Activated B cell treated with CpG ODN at 0.5 μM for 24 hours (primary cell): ENCODE measurements at places on chromosomes 5 and 9. TPM values are rescaled to one million over a fixed set of nuclear protein-coding genes. Genes with fewer than 3 reads are reported as not detected.

The FUT7 gene
- 3.9 and 5.0 TPM in 2 replicates for total RNA-seq

- H3K4me3 ChIP-seq = no peak overlapping the region
- peaks cover 12% of the 10 kb centered on the region for H3K4me1 ChIP-seq
- peak overlapping the region; percentile 46 for H3K27ac ChIP-seq
- peaks cover 94% of the 10 kb centered on the region for H3K36me3 ChIP-seq
Measured at GRCh38 chr9:131610231-131610761, 65.0 kb downstream of the PRRT1B start.

The SLC4A9 gene
- total RNA-seq = not detected in 2 replicates

The ARL10 gene
- 10.9 and 14.3 TPM in 2 replicates for total RNA-seq

The FBP2 gene
- not detected in 2 replicates for total RNA-seq

The CRB2 gene
- 1.0 and 1.2 TPM in 2 replicates for total RNA-seq

DNA sequence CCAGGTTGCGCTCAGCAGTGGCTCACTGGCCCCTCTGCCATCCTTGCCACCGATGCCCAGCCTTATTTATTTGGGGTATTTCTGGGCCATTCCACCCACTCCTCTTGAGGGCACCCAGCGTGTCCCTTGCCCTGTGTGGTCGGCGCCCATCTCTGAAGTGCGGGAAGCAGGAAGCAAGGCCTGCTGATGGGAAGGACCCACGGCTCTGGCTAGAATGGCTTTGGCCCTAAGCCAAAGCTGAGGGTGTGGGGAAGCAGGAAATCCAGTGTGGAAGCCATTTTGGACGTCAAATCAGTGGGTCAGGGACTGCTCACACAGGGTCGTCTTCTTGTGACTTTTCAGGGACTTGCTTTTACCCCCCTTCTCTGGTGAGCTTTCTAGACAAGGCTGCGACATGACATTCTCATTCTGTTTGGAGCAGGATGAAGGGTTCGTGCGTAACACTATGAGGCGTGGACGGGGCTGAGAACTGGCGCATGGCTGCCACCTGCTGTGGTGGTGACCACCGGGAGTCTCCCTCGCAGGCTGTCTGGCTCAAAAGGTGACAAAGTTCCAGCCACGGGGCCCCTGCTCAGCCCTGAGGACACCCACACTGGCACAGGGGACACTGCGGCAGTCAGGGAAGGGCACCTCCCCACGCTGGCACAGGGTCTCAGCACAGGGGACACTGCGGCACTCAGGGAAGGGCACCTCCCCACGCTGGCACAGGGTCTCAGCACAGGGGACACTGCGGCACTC lies 50.7 kb upstream of the NKD2 start:
- H3K27me3 ChIP-seq = peaks cover 34% of the 10 kb centered on the region
- no peaks in the 10 kb centered on the region for H3K36me3 ChIP-seq
- H3K4me1 ChIP-seq = no peaks in the 10 kb centered on the region
- H3K27ac ChIP-seq = no peak overlapping the region
- H3K4me3 ChIP-seq = no peak overlapping the region

The ABHD17B gene
- total RNA-seq = 17.0 and 18.6 TPM in 2 replicates

DNA sequence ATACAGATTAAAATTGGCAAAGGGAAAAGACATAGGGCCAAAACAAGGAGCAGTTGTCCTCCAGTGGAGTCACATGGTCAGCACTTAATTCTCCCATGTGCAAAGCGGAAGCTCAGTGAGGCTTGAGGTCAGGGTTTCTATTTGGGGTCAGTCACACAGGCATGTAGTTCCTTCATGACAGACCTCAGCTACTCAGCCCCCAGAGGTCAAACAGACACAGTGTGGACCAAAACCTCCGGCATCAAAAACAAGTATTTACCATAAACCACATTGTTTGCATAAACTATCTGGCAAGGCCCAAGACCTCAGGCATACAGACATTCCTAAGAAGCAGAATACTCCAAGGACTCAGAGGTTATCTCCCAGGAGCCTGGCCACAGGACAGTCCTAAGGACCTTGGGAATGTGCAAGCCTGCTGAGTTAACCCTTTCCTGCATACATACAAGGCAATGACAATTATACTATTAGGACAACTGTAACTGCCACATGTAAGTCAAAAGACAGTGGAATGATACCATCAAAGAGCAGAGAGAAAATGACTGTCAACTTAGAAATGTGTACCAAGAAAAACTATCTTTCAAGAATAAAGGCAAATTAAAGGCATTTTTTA lies 28.7 kb upstream of the FNIP1 start:
- peaks cover 2% of the 10 kb centered on the region for H3K27me3 ChIP-seq
- no peak overlapping the region for H3K4me3 ChIP-seq
- no peak for DNase-seq
- H3K27ac ChIP-seq = no peak overlapping the region

The CCL27 gene
- total RNA-seq = not detected in 2 replicates

DNA sequence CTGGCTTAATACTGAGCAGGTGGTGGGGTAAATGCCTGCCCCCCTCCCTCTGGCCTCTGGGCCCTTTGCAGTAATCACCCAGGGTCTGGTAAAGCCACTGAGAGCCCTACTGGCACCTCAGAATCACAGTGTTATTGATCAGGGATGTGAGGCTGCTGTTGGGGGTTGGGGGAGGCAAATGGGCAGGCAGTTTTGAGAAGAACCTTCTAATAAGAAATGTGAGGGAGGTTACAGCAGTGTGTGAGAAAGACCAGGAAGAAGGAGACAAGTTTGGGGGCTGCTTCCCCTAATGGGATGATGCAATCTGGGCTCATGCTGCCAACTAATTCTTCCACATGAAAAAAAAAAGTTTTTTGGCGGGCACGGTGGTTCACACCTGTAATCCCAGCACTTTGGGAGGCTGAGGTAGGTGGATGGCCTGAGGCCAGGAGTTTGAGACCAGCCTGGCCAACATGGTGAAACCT lies 3.1 kb upstream of the B4GALT7 start:
- peaks cover 39% of the 10 kb centered on the region for H3K4me1 ChIP-seq
- no peak for DNase-seq
- peaks cover 44% of the 10 kb centered on the region for H3K36me3 ChIP-seq
- H3K4me3 ChIP-seq = no peak overlapping the region
- no peak overlapping the region for H3K27ac ChIP-seq

The PKD2L2 gene
- total RNA-seq = not detected in 2 replicates

- H3K4me3 ChIP-seq = no peak overlapping the region
- DNase-seq = no peak
- H3K27ac ChIP-seq = no peak overlapping the region
- H3K4me1 ChIP-seq = peaks cover 20% of the 10 kb centered on the region
Measured at GRCh38 chr5:143231973-143232812, 171.3 kb downstream of the NR3C1 start.

- H3K4me1 ChIP-seq = no peaks in the 10 kb centered on the region
- H3K27me3 ChIP-seq = peaks cover 6% of the 10 kb centered on the region
- no peak overlapping the region for H3K4me3 ChIP-seq
- H3K27ac ChIP-seq = no peak overlapping the region
- no peaks in the 10 kb centered on the region for H3K36me3 ChIP-seq
- no peak for DNase-seq
Measured at GRCh38 chr5:76134646-76135045, 51.5 kb downstream of the SV2C start.

DNA sequence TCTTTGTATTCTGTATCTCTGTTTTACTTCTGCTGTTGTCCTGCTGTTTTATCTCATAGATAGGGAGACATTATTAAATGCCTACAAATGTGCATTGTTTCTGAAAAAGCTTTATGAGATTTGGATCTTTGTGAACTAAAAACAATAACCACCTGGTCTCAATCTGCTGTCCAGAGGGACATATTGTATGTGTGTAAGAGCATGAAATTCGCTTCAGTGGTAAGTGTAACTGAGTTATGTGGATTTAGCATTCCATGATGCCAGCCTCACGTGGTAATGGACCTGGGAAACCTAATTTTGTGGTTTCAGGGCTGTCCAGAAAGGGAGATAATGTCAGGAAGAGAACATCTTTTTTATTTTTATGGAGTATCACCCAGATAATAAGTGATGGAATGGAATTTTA lies 119.3 kb downstream of the GDNF start:
- peaks cover 3% of the 10 kb centered on the region for H3K4me1 ChIP-seq

- H3K4me1 ChIP-seq = no peaks in the 10 kb centered on the region
- H3K27me3 ChIP-seq = no peaks in the 10 kb centered on the region
- H3K36me3 ChIP-seq = no peaks in the 10 kb centered on the region
- H3K4me3 ChIP-seq = no peak overlapping the region
Measured at GRCh38 chr9:110918316-110919049, 119.8 kb downstream of the LPAR1 start.

DNA sequence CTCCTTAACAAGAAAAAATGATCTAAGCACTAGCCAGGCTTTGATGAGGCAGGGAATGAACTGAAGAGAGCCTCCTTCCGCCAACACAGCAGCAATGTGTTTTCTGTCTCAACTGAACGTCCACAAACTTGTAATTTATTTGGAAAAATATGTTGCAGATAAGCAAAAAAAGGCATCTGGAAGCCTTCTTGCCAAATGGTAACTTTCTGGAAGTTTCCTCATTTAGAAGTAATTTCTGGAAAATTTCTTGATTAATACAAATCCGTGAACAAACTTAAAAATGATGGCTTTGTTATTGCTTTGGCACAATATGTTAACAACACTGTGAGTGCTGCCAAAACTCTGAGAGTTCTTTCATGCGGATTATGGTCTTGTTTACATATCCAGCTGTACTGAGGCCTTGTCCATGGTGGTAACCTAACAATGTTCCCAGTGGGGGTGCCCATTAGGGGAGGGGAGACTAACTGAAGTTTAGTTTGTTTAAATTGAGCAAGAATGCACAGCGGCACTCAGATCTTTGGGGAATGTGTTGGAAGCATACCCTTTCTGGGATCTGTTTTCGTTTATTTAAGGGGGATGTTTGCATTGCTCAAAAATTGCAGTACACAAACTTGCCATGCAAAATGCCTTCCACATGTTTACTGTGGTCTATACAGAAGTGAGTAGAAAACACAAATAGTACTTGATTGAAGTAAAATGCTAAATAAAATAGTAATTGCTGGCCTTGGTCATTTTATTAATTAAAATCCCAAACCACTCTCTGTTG lies 334.7 kb downstream of the NR2F1-AS1 start:
- no peak for DNase-seq
- H3K27ac ChIP-seq = no peak overlapping the region
- H3K36me3 ChIP-seq = no peaks in the 10 kb centered on the region
- H3K27me3 ChIP-seq = no peaks in the 10 kb centered on the region
- no peak overlapping the region for H3K4me3 ChIP-seq
- H3K4me1 ChIP-seq = no peaks in the 10 kb centered on the region

DNA sequence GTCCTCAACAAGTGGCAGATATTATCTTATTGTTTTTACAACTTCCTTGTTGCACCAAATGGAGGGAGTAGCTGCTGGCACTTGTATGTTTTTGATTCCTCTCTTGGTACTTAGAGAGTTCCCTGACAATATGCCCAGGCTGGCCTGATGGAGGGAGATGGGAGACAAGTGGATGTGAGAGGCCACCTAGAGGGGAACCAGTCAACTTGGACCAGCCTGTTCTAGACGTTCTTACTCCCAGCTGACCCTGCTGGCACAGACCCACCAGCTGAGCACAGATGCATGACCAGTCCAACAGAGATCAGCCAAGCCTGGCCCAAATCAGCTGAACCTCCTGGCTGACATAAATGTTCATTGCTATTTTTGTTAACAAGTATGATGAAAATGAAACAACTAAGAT lies 60.9 kb upstream of the GDNF start:
- no peak overlapping the region for H3K4me3 ChIP-seq
- no peak for DNase-seq
- peaks cover 3% of the 10 kb centered on the region for H3K27me3 ChIP-seq
- H3K4me1 ChIP-seq = no peaks in the 10 kb centered on the region
- no peaks in the 10 kb centered on the region for H3K36me3 ChIP-seq

DNA sequence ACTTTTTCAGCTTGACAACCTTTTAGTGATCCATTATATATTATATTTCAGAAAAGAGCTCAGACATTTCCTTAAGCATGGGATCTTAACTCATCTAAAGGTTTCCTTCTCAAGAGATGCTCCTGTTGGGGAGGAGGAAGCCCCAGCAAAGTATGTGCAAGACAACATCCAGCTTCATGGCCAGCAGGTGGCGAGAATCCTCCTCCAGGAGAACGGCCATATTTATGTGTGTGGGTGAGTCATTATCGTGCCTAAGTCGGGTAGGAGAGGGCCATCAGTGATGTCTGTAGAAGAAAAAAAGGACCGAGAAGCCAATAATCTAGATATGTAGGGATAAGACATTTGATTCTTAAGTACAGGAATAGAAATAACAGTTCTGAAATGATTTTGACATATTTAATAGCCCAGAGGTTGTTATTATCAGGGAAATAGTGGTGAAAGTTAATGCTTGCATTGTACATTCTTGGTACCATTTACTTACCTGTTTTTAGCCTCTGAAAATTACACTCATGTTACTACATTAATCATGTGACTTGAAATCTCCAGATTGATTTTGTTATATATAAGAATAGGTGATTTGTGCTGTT lies 28.2 kb downstream of the MTRR start:
- H3K4me3 ChIP-seq = no peak overlapping the region
- H3K27ac ChIP-seq = no peak overlapping the region

DNA sequence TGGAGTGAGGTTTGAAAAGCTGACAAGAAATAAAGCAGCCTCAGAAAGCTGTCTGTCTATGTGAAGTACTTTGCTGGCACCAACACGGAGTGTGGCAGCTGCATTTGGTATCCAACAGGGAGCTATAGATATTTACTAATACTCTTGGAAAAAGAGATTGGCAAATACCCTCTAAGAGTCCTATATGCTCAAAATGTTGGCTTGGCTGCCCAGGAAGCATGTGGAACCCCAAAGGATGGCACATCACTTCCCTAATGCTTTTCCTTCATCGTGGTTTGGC lies 398.3 kb downstream of the TLE4 start:
- no peak overlapping the region for H3K27ac ChIP-seq
- DNase-seq = no peak
- H3K4me1 ChIP-seq = peaks cover 5% of the 10 kb centered on the region
- H3K4me3 ChIP-seq = no peak overlapping the region
- no peaks in the 10 kb centered on the region for H3K36me3 ChIP-seq

DNA sequence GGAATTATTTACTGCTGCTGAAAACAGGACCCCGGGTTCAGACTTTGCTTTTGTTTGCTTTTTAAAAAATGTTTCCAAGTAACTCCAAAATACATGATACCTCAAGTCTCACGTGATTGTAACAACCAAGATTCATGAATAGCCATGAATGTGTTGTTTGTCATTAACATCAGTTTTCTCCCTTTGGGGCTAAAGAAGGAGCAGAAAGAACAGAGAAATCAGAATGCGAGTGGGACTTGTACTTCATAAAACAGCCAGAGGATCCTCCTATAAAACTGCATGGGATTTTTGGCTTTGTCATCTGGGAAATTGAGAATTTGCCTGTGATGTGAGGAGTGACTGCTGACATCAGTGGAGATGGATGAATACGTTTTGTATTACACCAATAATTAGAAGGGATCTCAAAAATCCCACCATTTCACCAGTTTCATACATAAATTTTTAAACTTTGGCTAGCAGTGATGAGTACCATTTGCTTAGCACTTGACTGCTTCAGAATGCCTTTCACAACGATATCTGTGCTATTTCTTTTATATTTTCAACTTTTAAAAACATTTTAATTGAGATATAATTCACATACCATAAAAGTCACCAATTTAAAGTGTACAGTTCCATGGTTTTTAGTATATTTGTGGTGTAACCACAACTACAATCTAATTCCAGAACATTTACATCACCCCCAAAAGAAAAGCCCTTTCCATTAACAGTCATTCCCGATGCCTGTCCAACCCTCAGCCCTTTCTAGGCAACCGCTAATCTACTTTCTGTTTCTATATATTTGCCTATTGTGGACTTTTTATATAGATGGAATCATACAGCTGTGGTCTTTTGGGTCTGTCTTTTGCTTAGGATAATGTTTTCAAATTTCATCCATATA lies 126.9 kb upstream of the ANKRD55 start:
- H3K4me3 ChIP-seq = no peak overlapping the region
- H3K4me1 ChIP-seq = peaks cover 14% of the 10 kb centered on the region
- no peaks in the 10 kb centered on the region for H3K36me3 ChIP-seq
- no peaks in the 10 kb centered on the region for H3K27me3 ChIP-seq
- no peak for DNase-seq

The F2RL2 gene
- not detected in 2 replicates for total RNA-seq
